ENCODE measurements at places on chromosomes 2 and 18.
A peak's percentile ranks its signal among the peaks of the same experiment; 100 is the strongest.

- no peak for DNase-seq
These were observed 217.9 kb upstream of the RND3 start for GRCh38 chr2:150705357-150705756.

DNA sequence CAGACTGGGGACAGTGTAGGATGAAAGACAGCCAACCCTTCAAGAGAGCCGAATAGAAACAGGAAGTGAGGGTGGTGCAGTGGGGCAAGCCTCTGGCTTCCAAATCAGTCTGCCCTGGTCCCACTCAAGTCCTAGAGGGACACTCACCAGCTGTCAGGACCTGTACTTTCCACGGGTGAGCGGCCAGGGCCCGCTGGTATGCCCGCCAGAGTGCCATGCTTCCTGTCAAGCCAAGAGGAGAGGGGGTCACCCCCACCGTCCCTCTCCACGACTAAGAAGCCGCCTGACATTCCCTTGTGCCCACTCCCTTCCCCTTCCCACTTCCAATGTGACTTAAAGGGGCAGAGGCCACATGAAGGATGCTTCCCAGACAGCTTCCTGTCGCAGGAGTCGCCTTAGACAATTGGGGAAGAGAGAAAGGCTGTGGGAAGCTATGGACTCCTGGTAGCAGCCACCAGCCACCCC lies 564 bp downstream of the MPV17 start:
- DNase-seq: peak; percentile 18

DNA sequence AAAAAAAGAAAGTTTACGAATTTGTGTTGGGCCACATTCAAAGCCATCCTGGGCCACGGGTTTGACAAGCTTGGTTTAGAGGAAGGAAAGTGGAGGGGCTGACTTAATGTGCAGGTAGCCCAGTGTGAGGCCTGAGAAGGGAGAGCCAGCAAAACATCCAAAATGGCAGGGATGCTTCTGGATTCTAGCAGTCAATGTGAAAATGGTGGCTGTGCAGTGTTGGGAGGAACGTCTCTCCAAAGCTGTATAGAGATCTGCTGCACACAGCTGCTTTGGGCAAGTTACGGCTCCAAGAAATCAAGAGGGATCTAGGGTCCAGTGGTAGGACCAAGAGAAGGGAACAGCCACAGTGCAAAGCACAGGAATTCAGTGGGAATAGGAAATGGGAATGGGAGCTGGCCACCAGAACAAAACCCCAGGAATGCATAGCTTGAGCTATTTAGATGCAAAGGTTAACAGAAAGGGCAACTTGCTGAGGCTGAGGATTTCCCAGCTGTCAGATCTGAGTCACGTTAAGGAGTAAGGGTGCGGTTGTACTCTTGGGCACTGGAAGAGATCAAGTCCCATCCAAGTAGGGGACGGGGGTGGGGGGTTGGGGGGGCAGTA lies 70.6 kb downstream of the B3GNT2 start:
- no peak for DNase-seq

GRCh38 chr18:58057291-58057965 lies 13.4 kb downstream of the NEDD4L start:
- no peak for DNase-seq

GRCh38 chr2:238445409-238446190 lies 18.9 kb downstream of the ASB1 start:
- DNase-seq: no peak

DNA sequence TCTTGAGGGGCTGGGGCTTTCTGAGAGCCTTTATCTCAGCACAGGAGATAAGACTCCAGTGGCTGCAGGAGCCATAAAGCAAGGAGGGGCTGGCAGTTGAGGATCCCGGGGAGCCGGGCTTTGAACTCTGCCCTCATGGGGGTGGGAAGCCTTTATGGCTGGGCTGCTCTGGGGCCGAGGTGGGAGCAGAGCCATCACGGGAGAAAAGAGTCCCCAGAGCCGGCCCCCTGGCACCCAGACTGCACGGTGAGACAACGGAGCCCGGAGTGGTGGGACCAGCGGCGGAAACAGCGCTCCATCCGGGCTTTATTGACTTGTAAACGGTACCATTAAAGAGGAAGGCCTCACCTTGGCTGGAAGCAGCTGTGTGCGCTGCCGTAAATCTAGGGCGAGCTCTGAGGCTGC lies 162.6 kb downstream of the MYCN start:
- DNase-seq: no peak

DNA sequence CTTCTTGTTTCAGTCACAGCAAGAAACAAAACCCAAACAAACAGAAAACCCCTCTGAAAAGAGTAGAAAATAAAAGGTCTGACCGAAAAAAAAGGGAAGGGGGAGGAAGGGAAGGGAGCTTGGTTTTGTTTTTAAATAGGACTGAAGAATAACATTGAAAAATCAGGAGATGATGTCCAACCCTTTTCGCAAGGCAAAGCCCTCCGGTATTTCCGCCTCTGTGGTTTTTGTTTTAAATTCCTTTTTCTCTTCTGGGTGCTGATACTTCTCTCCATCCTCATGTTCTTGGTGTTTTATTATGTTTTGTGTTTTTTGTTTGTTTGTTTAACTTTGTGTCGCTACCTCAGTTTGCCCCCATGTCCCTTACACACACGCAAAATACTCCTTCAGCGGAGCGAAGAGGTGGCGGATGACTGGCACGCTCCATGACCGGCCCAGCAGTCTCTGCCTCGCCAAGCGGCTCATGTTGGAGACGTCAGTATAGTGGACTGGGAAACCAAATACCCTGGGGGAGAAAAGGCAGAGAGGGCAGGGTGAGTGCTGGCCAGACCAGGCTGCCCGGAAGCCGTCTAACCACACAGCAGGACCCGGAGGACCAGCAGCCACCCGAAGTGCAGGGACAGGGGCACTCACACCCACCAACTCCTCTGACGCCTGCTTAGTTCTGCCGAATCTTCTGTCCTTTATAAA lies 65.7 kb upstream of the POMC start:
- DNase-seq: no peak

DNA sequence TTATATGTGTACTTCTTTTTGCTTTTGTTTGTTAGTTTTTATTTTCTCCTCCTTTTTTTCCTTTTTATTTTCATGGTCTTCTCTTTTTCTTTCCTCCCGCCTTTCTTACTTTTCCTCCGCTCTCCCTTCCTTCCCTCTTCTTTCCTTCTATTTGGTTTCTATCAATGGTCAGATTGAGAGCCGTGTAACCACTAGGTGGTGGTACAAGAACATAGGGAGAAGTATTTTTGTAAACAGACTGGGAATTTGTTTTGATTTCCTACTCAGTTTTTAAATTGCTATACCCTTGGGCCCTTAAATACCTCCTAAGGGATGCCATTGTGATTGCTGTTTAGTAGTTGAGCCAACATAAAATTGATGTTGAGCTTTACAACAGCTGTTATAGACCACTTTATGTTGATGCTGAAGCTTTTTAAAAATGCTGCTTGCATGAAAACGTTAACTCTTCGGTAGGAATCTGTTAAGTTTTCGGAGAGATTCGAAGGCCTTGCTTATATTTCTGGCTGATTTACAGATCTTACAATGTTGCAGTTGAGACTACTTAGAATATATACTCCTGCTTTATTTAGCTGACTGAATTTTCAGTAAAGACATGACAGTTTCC lies 124.2 kb downstream of the UBE2E3 start:
- peak; percentile 83 for DNase-seq

DNA sequence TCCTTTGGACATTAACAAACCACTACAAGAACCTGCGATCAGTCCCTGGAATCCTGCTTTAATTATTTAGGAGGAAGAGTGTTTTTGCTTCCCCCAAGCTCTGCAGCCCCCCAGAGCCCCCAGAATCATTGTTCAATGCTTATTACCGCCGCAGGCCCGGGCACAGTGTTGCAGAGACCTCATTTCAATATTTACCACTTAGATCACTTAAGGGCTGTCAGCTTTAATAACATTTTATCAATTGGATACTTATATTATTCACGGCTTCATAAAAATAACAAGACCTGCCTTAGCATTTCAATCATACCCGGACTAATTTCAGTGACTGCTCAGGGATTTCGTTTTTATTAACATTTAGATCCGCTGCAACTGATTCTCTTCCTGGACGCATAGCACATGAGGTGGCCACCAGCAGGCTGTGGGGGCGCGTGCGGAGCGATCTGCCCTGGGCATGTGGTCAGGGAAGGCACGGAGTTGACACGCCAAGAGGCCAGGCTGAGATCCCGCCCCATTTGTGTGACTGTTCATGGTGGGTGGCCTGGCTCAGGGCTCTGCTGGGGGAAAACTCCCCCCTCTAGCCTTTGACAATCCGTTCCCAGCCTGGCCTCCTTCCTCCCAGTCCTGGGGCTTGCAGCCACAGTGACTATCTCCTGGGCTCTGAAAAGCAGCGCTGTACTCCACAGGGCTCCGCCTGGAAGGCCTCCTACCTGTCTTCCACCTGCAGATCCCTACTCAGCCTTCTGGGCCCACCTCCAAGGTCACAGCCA lies 267.6 kb downstream of the SRBD1 start:
- DNase-seq: no peak

- DNase-seq: no peak
These were observed 6.2 kb upstream of the ADCY3 start for GRCh38 chr2:24926220-24926601.

GRCh38 chr2:240781471-240782220 lies 38.4 kb downstream of the KIF1A start:
- no peak for DNase-seq

DNA sequence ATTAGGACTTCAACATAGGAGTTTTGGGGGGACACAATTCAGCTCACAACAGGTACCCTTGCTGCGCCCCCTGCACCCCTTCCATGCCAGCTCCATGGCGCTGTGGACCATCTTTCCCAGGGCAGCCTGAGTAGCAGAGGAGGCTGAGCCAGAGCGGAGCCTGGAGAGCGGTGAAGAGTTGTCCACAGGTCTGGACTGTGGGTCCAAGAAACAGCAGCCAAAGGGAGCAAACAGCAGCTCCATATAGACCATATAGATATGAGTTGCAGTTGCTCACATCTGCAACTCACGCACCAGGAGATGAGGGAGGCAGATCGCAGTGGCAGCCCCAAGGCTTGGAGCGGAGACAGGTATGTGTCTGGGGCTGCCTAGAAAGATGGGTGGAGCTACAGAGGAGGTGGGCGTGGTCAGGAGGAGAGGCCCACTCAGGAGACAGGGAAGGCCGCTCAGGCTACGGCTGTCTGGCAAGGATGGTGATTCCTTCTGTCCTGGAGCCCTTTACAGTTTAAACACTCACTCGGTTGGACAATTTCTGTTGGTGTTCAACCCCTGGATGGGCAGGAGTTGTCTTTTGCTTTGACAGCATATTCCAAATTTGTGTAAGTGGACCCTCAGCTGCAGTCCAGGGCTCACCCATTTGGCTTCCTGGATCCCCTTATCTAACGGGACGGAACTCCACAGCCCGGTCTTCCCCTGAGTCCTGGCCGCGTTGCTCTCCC lies 155.1 kb downstream of the LPIN1 start:
- DNase-seq: no peak

Measured in hematopoietic multipotent progenitor cell treated with erythropoietin and hydrocortisone succinate and interleukin-3 and kit ligand, for 8 days (in vitro differentiated cells).